ENCODE measurements at places on chromosomes 1 and 21. TPM values are rescaled to one million over a fixed set of nuclear protein-coding genes. Genes with fewer than 3 reads are reported as not detected.

DNA sequence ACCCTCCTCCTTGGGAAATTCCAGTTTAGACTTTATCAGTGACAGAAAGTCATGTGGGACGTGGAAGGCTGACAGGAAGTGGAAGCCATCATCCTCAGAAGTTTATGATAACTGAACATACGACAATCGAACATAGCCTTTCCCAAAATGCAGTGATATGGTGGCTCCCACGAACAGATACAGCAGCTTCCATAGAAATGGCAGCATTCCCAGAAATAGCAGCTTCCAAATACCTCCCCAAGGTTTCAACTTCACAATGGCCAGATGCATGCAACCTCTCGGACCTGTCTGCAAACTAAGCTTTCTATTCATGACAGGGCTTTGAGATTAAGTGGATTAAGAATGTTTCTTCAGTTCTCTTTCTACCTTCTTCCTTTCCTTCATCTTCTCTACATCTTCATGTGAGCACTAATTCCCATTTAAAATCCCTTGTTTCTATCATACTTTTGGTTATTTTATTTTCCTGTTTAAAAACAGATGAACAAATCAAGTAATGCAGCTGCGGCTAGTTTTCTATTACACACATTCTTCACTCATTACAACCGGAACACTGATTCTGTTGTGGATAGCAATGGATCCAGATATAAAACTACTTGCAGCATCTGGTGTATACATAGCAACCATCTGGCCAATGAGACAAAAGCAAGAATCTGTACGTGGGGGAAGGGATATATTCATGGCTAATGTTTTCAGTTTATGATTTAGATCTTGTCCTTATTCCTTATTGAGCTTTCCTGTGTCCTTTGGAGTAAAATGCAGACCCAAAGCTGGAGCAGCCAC lies 304.8 kb downstream of the BRINP3 start:
- no peak for DNase-seq

GRCh38 chr1:208251015-208251414 lies 6.8 kb upstream of the PLXNA2 start:
- DNase-seq, result no peak

GRCh38 chr1:56382929-56383328 lies 196.4 kb downstream of the PLPP3 start:
- DNase-seq, result no peak

GRCh38 chr1:95380909-95381308 lies 146.9 kb downstream of the RWDD3 start:
- no peak for DNase-seq

GRCh38 chr21:44509539-44509938 lies 30.5 kb downstream of the KRTAP10-1 start:
- DNase-seq, result no peak

GRCh38 chr1:220331318-220331717 lies 59.1 kb upstream of the RAB3GAP2 start:
- DNase-seq, result no peak

Gene DNAJC28
- total RNA-seq, result 6.4 TPM

Gene IVL
- not detected for total RNA-seq

GRCh38 chr1:67890857-67891256 lies 57.6 kb upstream of the GNG12 start:
- no peak for DNase-seq

All from occipital lobe (tissue), 3 donors.